ENCODE measurements at places on chromosomes 5 and 9.

GRCh38 chr5:38673671-38674071 is 117.2 kb upstream of the LIFR start:
- no peaks in the 10 kb centered on the region for H3K4me1 ChIP-seq
- H3K36me3 ChIP-seq: no peaks in the 10 kb centered on the region
- no peak overlapping the region for H3K4me3 ChIP-seq
- no peaks in the 10 kb centered on the region for H3K27me3 ChIP-seq
- no peak overlapping the region for H3K27ac ChIP-seq

DNA sequence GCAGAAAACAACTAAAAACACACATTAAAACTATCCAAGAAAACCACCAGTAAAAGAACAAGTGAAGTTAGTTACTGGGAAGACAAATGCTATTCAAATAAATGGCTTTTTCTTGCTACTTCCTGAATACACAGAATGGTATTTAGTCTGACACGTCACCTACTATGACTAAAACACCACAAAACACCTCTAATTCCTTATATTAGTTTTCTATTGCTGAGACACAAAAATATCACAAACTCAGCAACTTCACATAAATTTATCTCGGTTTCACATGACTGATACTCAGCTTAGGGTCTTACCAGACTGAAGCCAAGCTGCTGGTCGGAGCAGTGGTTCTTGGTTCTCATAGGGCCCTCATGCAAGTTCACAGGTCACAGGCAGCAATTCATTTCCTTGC is 5.4 kb downstream of the DMAC1 start:
- H3K4me1 ChIP-seq: peaks cover 6% of the 10 kb centered on the region
- no peaks in the 10 kb centered on the region for H3K27me3 ChIP-seq
- no peak for DNase-seq
- H3K36me3 ChIP-seq: peaks cover 9% of the 10 kb centered on the region

DNA sequence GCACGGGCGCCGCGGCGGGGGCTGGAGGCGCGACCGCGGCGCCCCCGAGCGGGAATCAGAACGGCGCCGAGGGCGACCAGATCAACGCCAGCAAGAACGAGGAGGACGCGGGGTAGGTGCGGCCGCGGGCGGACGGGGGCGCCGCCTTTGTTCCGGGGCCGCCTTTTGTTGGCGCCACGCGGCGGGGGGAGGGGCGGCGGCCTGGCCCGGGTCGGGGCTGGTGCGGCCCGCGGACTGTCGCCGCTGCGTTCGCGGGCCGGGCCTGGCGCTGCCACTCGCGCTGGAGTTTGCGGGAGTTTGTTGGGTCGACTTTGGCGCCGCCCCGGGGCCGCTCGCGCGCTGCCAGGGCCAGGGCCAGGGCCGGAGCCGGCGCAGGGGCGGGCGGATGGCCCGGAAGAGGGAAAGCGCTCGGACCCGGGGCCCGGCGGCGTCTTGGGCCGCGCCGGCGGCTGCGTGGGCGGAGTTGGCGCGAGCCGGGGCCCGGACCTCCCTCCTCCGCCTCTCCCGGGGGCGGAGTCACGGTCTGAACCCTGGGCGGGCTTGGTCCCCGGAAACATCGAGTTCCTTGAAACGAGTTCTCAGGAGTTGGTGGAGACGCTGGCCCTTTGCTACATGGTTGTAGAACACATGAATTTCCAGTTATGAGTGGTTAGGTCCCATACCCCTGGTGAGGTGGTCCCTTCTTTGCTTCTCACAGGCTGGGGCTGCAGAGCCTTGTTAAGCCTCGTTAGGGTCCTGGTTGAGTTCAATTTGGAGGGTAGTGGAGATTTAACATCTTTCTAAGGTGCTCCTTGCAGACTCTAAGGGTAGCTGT is 809 bp downstream of the HNRNPAB start:
- DNase-seq: peak; percentile 92
- H3K4me1 ChIP-seq: peaks cover 6% of the 10 kb centered on the region
- no peaks in the 10 kb centered on the region for H3K27me3 ChIP-seq
- peak overlapping the region; percentile 76 for H3K27ac ChIP-seq

DNA sequence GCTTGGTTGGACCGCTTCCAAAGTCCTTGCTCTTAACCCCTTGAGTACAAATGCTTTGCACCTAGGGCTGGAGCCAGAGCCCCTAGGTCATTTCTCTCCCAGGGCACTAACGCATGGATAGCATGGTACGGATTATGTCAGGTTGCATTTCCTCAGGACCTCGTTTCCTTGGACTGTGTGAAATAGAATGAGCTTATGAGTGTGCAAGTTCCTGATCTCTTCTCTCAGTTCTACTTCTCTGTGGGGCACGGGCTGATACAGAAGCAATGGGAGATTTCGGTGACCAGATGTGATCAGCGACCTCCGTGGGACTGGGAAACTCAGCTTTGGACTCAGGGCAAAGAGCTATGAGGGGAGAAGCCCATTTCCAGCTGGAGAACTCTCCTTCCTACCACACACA is 14.2 kb downstream of the SPARC start:
- no peaks in the 10 kb centered on the region for H3K27me3 ChIP-seq
- H3K4me1 ChIP-seq: no peaks in the 10 kb centered on the region
- peaks cover 39% of the 10 kb centered on the region for H3K36me3 ChIP-seq
- no peak overlapping the region for H3K4me3 ChIP-seq

DNA sequence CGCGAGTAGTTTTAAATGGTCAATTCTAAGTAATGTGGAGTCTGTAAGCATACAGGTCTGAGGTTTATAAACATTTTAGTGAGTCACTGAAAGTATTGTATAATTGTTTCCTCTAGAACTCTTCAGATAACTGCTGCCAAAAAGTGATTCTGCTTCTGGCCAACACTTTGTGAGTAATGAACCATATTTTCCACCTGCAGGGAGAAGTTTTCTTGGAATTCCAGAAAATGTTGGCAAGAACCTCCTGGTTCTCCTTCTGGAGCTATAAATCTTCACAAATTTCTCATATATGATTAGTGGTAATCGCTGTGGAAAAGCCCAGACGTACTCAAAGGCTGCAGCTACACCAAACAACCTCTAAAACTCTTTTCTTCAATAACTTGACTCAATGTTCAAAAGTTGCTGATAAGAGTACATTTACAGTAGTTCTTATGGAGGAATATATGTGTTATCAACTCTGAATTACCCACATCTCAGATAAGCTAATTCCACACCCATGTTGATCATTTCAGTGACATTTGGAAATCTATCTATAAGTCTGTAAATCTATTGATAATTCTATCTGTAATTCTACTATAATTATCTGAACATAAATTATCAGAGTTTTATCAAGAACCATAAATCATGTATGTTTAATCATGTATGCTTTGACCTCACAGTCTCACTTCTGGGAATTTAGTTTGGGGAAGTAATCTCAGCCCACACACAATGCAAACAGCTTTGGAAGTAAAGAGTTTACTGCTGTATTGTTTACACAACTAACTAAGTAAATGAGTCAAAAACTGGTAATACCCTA is 74.1 kb downstream of the FNBP1 start:
- H3K27ac ChIP-seq: peak overlapping the region; percentile 35
- H3K4me3 ChIP-seq: no peak overlapping the region
- DNase-seq: peak; percentile 72
- H3K4me1 ChIP-seq: no peaks in the 10 kb centered on the region
- no peaks in the 10 kb centered on the region for H3K36me3 ChIP-seq

DNA sequence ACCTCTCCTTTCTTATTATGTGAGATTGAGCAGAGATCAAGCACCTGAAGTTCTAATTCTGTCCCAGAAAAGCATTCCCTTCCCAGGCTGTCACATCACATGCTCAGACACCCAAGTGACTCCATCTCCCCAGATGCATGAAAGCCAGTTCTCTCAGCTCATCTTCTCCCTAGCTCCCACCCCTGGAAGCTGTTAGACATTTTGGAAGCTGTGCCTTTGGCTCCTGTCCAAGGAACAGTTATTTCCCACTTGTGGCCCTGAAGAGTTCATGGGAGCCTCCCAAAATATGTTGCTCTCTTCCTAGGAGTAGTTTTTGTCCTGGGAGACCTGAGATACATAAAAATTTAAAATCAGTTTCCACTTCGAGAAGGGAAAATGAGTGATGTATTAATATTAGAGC is 161.4 kb upstream of the GAS1 start:
- no peak overlapping the region for H3K27ac ChIP-seq
- no peaks in the 10 kb centered on the region for H3K4me1 ChIP-seq
- DNase-seq: no peak
- H3K36me3 ChIP-seq: no peaks in the 10 kb centered on the region
- H3K4me3 ChIP-seq: no peak overlapping the region

DNA sequence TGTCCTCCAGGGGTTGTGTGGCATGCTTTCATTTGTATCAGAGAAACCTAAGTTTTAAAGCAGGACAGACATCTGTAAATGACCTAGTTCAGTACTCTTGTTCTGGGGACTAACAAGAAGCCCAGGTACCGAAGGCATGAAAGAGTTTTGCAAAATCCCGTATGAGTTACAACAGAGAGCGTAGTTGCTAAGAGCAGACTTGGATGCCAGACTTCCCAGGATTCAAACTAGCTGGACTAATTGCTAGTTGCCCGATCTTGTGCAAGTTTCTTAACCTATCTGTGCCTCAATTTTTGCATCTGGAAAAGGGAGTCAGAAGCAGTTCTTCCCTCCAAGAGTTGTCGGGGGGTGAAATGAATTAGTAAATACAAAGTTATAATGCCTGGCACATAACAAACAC is 20.9 kb downstream of the FBXL7 start:
- no peak for DNase-seq
- H3K4me1 ChIP-seq: no peaks in the 10 kb centered on the region
- H3K36me3 ChIP-seq: no peaks in the 10 kb centered on the region
- no peaks in the 10 kb centered on the region for H3K27me3 ChIP-seq
- no peak overlapping the region for H3K27ac ChIP-seq
